ENCODE measurements at places on chromosomes 16 and 17. TPM values are rescaled to one million over a fixed set of nuclear protein-coding genes. Genes with fewer than 3 reads are reported as not detected.

Gene MAP2K4
- total RNA-seq = 36.3 TPM

Gene ESRP2
- 0.05 TPM for total RNA-seq

Gene HBA1
- 1.1 TPM for total RNA-seq

Gene CA5A
- total RNA-seq = not detected

Gene TMEM238L
- total RNA-seq = not detected

Gene GDPD3
- 2.1 TPM for total RNA-seq

Gene GINS2
- total RNA-seq = 29.3 TPM

Gene DYNLRB2
- 0.28 TPM for total RNA-seq

Gene CCDC200
- total RNA-seq = not detected

Gene KRT31
- total RNA-seq = not detected

All from A549 treated with DMSO at 1 μM for 4 hours (cell line).